ENCODE measurements at places on chromosomes 1 and 21.

- DNase-seq: no peak
Measured at GRCh38 chr1:163162381-163162914, 40.3 kb downstream of the RGS5 start.

DNA sequence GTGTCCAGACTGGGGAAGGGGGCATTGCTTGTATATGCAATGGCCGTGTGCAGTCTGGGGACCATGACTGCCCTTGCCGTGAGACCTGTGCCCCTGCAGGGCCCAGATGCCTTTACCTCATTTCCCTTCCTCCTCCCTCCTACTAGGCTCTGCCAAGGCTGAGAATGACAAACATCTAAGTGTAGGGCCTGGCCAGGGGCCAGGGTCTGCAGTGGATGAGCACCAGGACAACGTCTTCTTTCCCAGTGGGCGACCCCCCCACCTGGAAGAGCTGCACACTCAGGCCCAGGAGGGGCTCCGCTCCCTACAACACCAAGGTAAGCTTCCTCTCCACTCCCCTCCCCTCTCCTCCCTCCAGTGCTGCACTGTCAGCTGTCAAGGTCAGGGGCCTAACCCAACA, 49.5 kb downstream of the YARS1 start:
- DNase-seq: no peak

GRCh38 chr1:247933989-247934388, 9.3 kb downstream of the OR2AJ1 start:
- no peak for DNase-seq

DNA sequence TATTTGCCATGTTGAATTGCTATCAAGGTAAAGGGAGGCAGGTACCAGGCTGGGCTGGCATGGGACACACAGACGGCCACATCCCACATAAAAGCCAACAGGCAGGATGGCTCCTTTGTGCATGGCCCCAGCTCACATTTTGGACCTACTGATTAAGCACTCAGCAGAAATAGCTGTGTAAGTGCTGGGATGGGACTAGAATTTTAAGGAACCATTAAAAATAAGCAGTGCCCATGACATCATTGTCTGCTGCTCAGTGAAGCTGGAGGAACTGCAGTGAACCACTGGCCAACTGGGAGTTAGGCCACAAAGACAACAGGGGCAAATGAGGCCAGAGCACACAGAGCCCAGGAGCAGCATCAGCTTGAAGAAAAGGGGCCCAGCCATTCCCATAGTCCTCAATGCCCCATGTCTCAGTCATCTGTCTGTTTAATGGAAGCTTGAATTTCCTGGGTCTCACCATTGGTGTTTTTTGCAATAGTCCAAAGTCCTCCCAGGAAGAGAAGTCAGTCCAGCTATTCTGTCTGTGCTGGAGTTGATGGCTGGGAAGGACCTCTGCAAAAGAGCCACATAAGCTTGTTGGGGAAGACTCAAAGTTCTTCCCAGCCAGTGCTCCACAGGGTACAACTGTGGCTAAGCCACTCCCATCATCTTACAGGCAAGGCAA, 45.3 kb upstream of the TNR start:
- no peak for DNase-seq

DNA sequence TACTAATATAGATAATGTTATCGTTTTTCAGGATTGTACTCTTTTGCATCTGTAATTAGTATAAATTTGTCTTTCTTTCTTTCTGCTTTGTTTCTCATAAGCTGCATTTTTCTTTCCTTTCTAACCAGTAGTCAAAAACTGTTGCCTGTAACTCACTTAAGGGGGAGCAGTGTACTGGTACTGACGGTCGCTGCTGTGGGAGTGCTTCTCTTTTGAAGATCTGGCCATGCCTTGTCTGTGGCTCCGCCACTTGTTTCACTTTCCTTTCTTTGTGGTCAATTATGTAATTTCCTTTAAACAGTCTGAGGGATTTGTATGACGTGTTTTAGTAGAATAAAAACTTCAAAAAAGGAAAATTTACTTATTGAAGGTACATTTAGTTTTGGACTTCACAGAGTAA, 37.0 kb downstream of the MIA3 start:
- no peak for DNase-seq

GRCh38 chr1:198867182-198867581, 228.3 kb downstream of the PTPRC start:
- DNase-seq: no peak

DNA sequence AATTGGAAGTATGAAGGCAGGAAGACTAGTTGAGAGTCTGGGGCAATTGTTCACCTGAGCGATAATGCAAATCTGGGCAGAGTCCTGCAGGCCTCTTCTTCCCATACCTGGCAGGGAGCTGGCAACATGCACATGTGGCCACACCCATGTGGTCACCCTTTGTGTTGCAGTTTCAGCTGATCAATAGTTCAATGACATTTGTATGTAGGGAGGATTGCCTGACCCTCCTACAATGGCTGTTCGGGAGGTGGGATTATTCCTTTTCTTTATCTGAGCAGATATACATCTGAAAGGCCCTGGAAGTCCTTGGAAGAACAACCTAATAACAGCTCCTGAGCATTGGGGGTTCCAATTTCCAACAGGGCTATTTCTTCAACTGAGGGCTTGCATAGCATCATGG, 15.2 kb upstream of the TRIM45 start:
- DNase-seq: peak; percentile 54

DNA sequence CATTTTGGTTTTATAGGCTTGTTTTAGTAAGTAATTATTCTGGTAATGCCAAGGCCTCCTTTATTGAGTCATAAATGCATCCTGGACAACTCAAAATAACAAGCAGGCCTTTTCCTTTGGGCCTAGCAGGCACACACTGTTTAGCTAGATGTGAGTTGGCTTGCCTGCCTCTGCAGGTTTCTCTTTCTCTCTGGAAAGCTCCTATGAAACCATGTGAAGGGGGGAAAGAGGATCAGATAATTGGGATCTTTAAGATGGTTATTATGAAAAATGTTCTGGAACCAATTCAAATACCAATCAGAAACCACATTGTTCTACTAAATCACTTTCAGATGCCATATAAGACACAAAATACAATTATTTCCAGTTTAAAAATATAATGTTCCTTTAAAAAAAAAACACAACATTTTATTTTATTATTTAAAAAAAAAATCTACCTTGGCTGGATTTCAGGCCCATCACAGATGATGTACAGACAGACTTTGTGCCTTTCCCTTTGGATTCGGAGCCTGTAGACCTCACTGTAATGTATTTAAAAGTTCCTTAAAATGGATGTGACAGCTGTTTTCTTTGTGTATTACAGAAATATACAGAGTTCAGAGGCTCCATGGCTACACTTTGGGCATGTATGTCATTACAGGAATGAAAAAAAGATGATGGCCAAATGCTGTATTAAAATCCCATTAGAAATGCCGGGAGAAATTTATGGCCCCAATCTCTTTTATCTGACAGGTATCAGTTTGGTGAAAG, 80.2 kb downstream of the NTMT2 start:
- DNase-seq: no peak

DNA sequence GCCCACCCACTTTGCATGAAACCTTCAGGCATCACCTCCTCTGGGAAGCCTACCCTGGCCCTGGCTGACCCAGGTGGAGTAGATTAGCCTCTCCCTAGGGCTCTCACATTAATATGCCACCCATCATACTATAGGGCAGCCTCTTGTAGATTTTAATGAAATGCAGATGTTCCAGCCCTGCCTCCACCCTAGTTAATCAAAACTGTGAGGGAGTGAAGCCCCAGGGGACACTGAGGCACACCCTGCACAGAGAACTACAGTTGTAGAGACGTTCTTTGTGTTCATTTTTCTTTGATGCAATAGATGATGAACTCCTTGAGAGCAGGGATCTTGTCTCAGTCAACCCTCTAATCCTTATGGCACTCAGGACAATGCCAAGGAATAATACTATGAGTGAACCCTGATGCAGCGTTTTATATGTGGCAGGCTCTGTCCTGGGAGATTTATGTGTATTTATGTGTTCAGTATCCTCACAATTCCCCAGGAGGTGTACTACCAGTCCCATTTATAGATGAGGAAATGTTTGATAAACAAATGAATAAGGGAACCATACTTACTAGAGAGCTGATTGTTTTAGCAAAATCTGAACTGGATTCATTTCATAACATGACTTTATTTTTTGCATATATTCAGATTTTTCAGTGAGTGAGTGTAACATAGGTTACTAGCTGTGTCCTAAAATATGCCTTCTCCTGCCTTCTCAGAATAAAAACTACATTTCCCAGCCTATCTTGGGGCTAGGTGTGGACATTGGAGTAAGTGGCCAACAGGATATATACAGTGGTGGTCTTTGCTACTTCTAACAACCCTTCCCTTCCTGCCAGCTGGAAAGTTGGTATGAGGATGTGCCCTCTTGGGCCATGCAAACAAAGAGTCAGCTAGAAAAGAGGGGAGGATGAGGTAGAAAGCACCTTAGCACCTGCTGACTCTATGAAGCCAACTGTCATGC, 23.5 kb upstream of the PRELP start:
- no peak for DNase-seq

- DNase-seq: no peak
Measured at GRCh38 chr1:203581841-203582240, 44.8 kb upstream of the ATP2B4 start.

DNA sequence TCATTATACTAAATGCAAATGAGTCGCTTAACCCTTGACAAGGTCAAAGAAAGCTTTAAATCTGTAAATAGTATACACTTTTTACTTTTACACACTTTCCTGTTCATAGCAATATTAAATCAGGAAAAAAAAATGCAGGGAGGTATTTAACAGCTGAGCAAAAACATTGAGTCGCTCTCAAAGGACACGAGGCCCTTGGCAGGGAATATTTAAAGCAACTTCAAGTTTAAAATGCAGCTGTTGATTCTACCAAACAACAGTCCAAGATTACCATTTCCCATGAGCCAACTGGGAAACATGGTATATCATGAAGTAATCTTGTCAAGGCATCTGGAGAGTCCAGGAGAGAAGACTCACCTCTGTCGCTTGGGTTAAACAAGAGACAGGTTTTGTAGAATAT, 62.7 kb downstream of the CAPN2 start:
- no peak for DNase-seq

DNA sequence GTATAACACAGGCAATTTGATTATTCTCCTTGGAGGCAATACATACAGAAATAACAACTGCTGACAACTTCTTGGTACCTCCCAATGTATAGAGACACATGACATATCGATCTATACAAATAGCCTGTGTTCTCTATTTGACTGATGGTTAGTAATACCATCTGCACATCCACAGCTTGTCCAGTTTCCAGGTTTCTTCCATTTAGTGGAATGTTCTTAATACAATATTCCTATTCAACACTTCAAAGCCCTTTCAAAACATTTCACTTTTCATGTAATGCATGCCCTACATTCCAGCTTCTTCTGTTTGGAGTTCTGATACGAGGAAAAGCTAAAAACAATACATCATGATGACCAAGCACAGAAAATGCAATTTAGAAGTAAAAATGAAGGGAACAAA, 37.0 kb upstream of the GORAB start:
- DNase-seq: no peak

DNA sequence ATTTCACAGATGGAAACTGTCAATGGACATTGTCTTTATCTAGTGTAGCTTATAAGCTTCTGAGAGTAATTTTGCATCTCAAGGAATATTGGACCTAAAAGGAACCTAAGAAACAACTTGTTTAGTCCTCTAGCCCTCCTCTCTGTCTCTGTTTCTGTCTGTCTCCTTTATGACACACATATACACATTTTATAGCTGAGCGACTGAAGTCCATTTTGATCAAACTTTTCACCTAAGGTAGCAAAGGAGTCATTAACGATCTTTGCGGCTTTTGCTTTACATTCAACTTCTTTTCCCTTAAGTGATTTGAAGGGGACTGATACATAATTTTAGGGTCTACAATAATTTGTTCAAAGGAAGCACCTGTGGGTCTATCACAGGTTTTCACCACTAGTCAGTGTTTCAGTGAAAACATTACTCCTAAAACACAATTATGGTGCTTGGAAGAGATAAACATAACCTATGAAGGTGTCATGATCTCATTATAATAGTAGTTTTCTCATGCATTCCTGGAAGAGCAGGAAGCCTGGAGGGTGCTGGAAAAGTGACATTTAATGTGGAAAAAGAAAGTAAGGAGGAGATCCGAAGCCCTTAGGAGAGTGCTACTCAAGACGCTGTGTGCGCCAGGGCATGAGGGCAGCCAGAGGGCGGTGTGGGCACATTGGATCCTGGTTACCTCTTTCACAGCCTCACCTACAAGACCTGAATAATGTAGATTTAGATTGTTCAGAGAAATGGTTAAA, 248.6 kb downstream of the DNM3 start:
- peak; percentile 61 for DNase-seq

- DNase-seq: no peak
Measured at GRCh38 chr1:178368208-178368607, 128.6 kb downstream of the CLEC20A start.

DNA sequence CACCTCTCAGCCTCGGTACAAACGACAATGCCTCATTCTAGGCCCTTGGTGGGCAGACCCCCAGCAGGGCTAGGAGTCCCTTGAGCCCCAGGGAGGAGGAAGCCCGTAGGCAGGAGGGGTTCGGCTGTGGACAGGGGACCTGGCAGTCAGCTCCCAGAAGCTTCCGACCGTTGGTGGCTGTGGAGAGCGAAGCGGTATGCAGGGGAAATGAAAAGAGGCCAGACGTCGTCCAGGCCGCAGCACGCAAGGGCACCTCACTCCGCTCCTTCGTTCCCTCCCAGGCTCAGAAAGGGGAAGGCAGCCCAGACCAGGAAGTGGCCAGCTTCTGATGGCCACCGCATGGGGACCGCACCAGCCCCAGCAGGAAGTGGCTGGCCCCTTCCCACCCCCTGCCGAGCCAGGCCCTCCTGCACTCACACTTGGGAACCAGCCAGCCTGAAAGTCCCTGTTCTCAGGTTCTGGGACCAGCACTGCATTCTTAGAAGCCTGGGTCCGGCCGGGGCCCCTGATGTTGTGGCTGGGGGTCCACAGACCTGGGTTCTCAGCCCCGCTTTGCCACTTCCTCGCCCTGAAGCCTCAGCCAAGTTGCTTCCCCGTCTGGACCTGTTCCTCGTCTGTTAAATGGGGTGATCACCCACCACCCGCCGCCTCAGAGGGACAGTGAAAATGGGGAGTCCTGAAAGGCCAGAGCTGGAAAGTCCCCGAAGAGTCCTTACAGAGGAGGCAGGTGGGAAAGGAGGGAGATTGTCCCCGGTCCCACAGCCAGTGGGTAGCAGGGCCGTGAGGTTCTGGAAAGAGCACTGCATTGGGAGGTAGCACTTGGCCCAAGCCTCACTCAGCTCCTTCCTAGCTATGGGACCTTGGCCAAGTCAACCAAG, 104.0 kb upstream of the RUNX3 start:
- no peak for DNase-seq

GRCh38 chr1:18643154-18644012, 12.7 kb downstream of the PAX7 start:
- no peak for DNase-seq

GRCh38 chr21:45032332-45032731, 42.0 kb upstream of the ADARB1 start:
- DNase-seq: no peak
